ENCODE measurements at places on chromosomes 13 and 19. TPM values are rescaled to one million over a fixed set of nuclear protein-coding genes. Genes with fewer than 3 reads are reported as not detected.

GRCh38 chr13:20350819-20351218 lies 118.7 kb upstream of the GJB6 start:
- ATAC-seq = no peak

The MTRF1 gene
- total RNA-seq = 32.5 TPM

GRCh38 chr13:51971520-51972426 lies 39.5 kb downstream of the ATP7B start:
- no peak for ATAC-seq

The ZNF506 gene
- 16.1 TPM for total RNA-seq

The CADM4 gene
- 0.61 TPM for total RNA-seq

The RFXAP gene
- 15.3 TPM for total RNA-seq

DNA sequence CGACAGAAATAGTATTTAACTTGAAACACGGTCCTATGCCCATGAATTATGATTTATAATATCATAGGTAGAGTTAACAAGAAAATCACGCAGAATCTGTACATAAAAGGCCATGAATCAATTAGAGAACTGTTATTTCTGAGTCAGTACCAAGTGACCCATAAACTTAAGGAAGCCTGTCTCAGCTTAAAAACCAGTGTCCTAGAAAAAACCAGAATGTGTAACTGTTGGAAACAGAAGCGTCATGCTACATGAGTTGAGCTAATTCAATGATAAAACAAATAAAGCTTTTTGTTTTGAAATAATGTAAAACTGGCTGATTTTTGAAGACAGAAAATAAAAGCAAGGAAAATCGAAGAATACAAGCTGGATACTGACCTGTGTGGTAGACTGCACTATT lies 34.8 kb upstream of the SGCG start:
- no peak for ATAC-seq

GRCh38 chr19:362683-363082 lies 18.1 kb upstream of the MIER2 start:
- no peak for ATAC-seq

All from activated T-helper 17 cell treated with anti-CD3 and anti-CD28 coated beads, Interleukin-2, amount 50 U/mL, for 72 hours (primary cell).